ENCODE measurements at places on chromosomes 13 and 19.
A peak's percentile ranks its signal among the peaks of the same experiment; 100 is the strongest.

DNA sequence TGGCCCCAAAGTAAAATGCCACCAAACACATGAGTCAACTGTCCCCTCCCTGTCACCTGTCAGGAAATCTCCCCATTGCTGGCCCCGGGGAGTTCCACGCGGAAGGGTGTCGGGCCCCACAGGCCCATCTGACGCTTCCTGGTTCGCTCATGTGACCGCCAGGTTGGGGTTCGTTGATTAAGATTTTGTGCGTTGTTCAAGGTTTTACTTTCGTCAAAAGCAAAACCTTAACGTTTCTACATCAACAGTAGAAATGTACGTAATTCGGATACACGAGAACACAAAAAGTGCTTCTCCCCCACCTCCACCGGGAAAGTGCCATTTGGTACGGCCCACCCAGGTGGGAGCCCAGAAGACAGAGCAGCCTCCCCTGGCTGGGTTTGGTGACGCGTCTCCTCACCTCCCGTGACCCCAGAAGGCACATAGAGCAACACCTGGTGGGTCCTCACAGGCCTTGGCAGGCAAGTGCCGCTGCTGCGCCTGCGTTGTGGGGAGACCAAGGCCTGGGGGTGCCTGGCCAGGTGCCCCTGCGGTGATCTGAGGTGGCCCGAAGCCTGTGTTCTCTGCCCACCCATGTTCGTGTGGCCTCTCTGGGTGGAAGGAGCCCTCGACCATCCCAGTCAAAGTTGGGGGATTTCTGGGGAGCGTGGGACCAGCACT is 161.6 kb downstream of the KDM4B start:
- peak; percentile 2 for DNase-seq

GRCh38 chr13:84812789-84813188 is 930.5 kb upstream of the SLITRK1 start:
- DNase-seq = no peak

DNA sequence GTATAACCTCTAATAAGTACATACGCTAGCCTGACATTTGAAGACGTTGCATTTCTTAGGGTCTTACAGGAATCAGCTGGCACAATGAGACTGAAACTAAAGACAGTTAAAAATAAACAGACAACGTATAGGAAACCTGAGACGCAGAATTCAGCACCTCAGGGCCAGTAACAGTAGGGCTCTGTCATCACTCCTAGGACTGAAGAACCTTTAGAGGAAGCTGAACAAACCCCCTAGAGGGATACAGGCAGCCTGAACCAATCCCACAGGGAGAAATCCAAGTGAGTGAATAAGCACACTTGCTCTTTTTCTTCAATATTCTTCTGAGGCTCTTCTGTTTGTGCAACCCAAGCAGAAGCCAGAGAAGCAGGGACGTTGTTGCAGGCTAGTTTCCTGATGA is 53.9 kb upstream of the KLHL1 start:
- DNase-seq = no peak

DNA sequence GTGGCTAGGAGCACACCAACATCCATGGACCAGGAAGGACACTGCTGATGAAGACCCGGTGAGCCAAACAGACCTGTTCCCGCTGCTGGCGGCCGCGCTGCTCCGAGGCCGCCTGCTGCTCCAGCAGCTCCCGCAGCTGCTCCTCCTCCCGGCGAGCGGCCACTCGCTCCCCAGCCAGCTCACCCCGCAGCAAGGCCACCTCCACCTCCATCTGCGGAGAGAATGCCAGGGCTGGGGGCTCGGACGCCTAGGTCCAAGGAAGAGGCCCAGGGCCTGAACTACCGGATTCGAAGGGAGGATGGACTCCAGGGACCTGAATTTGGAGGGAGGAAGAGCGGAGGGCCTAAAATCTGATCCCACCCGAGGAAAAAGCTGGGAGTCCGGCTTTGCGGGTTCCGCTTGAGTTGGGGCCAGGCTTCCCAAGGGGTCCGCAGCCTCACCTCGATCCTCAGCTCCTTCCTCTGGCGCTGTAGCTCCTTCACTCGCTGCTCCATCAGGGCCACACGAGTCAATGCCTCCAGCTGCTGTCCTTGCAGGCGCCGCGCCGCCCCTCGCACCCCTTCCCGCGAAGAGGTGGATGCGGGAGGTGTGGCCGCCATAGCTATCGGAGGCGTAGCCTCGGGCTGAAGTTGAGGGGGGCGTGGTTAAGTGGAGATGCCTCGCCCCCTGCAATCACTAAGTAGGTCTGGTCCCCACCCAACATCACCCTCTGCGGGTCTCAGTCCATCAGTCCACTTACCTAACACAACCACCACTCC is 2.7 kb downstream of the PHLDB3 start:
- DNase-seq = no peak

DNA sequence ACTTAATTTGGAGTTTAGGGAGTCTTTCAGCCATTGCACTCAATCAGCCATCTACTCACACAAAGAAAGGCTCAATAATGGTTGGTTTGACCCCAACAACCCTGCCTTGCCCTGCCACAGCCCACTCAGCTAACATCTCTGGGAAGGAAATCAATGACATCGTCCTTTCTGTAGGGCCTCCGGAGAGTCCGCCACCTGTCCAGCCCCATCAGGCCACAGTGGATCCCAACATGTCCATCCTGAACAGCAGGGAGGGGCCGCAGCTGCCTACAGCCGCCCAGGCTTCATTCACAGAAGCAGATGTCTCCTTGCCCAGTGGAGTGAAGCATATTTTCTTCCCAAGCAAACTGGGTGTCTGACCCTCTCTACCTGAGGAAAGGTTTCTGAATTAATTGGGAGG is 4.2 kb upstream of the CDX2 start:
- no peak for DNase-seq

DNA sequence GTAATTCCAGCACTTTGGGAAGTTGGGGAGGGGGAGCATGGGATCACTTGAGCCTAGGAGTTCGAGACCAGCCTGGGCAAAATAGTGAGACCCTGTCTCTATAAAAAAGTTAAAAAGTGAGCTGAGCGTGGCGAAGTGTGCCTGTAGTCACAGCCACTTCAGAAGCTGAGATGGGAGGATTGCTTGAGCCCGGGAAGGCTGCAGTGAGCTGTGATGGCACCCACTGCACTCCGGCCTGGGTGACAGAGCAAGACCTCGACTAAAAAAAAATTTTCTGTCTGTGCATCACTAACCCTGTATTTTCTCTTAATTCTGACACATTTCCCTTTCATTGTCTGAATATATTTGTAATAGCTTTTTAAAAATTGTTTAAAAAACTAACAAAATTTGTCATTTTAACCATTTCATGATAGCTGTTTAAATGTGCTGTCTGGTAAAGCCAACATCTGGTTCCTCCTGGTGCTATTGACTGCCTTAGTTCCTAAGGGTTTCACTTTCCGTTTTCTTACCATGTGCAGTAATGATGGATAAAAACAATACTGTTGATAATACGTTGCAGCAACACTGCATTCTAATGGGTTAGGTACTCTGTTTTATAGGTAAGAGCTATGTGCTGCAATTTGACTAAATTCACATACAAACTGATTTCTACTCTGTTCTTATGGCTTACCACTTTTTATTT is 29.7 kb downstream of the LATS2 start:
- peak; percentile 44 for DNase-seq

- peak; percentile 12 for DNase-seq
Observed at GRCh38 chr19:38564981-38565690, 52.6 kb downstream of the MAP4K1 start.

DNA sequence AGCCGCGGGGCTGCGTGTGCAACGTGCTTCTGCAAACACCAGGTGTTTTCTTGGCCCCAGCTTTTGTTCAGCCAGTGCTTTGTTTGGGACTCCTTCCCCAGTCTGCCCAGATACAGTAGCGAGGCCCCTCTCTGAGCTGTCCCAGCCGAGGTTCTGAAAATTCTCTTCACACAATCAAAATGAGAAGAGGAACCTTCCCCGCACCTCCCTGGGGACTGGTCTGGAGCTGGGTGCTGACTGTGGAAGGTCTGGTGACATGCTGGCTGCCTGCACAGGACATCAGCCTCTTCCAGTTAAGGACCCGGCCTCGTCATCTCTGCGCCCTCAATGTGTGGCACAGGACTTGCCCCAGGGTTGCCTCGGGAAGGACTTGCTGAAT is 4.2 kb downstream of the ATP4A start:
- no peak for DNase-seq

DNA sequence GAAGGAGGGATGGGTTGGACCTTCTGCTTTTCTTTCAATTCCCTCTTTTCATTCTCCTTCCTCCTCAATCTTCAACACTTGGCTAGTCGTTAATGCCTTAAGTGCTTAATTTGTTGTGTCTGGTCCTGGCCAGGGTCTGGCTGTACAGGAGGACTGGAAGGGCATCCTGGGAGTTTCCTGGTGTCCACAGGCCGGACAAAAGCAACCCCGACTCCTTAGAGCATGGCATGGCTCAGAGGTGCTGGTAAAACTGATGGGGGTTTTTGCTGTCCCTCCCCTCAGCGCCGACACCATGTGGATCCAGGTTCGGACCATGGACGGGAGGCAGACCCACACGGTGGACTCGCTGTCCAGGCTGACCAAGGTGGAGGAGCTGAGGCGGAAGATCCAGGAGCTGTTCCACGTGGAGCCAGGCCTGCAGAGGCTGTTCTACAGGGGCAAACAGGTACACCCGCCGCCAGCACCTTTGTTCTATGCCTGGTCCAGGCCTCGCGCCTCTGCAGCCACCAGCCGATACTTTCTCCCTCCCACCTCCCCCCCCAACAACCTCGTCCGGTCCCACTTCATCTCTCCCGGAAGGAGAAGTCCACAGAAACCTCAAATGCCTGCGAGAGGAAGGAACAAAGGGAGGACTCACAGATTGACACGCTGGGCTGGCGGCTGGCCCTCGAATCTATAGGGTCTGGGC is 1.4 kb downstream of the UHRF1 start:
- DNase-seq = peak; percentile 56

DNA sequence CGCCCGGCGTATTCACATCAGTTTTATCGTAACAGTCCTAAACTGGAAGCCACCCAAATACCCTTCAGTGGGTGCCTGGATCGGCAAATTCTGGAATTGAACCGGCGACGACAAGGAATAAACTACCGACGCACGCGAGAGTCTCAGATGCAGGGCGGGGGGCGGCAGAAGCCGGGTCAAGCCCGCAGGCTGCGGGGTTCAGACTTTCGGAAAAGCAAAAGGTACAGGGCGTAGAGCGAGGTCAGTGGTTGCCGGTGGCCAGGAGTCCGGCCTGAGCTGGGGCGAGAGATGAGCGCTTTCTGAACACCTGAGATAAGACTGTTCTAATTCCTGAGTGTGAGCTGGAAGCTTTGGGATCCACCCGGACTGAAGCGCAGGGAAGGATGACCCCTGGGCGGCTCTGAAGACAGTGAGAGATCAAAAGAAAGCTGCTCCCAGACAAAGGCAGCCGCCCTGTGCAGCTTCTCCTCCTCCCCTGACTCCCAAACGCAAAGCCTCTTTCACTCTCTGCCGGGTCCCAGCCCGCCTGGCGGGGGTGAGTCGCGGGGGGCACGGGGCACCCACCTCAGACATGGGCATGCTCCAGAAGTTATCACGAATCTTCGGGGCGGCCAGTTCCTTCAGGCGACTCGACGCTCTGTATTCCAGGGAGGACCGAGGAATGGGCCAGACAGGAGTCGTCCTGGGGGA is 26.2 kb upstream of the MIER2 start:
- no peak for DNase-seq

GRCh38 chr19:51407511-51408131 is 9.8 kb downstream of the SIGLEC10 start:
- peak; percentile 90 for DNase-seq

DNA sequence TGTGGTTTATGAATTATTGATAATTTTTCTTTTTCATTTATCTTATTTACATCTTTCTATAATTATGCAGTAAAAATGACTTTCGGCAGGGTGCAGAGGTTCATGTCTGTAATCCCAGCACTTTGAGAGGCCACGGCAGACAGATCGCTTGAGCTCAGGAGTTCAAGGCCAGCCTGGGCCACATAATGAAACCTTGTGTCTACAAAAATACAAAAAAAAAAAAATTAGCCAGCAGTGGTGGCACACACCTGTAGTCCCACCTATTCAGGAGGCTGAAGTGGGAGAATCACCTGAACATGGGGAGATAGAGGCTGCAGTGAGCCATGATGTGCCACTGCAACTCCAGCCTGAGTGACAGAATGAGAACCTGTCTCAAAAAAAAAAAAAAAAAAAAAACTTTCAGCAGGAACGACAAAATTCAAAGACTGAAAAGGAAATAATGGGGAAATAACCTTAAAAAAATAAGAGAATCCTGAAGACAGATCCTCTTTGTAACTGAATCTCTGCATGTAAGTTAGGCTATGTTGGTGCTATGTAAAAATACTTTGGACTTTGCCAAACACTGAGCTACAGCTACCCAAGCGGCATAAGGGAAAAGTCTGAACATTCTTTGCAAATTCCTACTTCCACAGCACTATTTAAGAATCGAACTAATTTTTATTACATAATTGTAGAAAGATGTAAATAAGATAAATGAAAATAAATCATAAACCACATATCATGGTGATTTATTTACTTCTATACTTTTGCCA is 36.7 kb upstream of the WDFY2 start:
- DNase-seq = no peak

DNA sequence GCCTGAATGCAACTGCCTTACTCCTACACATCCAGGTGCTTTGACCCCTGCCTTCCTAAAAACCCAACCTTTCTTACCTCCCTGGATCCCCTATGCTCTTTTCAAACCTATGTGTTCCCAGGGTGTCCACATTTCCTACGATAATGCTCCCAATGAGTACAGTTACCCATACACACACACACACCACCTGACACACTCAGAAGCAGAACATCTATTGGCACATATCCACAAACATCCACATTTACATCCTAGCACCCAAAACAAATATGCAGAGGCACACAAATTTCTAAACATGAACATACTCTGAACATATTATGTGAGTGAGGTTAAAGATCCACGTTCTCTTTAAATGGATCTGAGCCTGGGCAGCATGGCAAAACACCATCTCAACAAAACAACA is 22.4 kb upstream of the PLAUR start:
- DNase-seq = no peak

- peak; percentile 51 for DNase-seq
Observed at GRCh38 chr13:44934724-44935123, 54.5 kb downstream of the NUFIP1 start.

DNA sequence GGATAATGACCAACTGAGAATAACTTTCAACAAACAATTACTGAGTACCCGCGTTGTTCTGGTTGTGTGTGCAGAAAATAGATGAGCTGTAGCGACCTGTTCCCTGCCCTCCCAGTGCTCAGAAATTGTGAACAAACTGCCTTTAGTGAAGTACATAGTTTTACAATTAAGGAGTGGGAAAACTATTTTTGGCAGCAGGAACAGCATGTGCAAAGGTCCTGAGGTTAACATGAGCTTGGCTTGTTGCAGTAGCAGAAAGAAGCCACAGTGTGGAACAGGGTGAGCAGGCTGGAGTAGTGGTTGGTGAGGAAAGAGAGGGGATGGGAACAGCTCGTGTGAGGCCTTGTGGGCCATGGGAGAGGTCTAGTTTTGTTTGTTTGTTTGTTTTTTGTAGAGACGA is 16.0 kb downstream of the RYR1 start:
- DNase-seq = no peak

GRCh38 chr19:39472746-39473442 is 7.7 kb upstream of the TIMM50 start:
- DNase-seq = no peak

DNA sequence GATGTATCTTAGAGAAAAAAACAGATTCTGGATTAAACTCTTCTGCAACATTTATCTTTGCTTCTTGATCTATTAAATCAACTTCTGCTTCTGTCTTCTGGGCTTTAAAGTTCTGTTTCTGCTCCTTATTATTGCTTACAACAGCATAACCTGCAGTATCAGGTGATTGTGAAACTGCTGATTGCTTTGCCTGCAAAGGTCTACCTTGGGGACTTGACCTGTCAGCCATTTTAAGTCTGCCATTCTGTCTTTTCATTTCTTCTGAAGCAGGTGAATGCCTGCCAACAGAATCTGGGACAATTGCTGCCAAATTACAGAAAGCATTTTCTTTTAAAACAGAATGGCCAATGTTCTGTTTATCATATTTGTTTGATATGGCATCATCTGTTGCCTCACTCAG is 31.1 kb downstream of the TEX30 start:
- no peak for DNase-seq

Data from suppressor macrophage treated with lipopolysaccharide for 4 hours (primary cell).